Tongue (tissue), 3 donors: ENCODE measurements at places on chromosomes 7 and 10. TPM values are rescaled to one million over a fixed set of nuclear protein-coding genes. Genes with fewer than 3 reads are reported as not detected.

HABP2 gene
- total RNA-seq, result not detected

PTTG1IP2 gene
- not detected for total RNA-seq

TUBAL3 gene
- total RNA-seq, result 0.31 TPM

ZNF804B gene
- total RNA-seq, result not detected

- DNase-seq, result peak; percentile 86
Measured at GRCh38 chr7:102933763-102934162, 21.0 kb downstream of the LRRC17 start.

DNA sequence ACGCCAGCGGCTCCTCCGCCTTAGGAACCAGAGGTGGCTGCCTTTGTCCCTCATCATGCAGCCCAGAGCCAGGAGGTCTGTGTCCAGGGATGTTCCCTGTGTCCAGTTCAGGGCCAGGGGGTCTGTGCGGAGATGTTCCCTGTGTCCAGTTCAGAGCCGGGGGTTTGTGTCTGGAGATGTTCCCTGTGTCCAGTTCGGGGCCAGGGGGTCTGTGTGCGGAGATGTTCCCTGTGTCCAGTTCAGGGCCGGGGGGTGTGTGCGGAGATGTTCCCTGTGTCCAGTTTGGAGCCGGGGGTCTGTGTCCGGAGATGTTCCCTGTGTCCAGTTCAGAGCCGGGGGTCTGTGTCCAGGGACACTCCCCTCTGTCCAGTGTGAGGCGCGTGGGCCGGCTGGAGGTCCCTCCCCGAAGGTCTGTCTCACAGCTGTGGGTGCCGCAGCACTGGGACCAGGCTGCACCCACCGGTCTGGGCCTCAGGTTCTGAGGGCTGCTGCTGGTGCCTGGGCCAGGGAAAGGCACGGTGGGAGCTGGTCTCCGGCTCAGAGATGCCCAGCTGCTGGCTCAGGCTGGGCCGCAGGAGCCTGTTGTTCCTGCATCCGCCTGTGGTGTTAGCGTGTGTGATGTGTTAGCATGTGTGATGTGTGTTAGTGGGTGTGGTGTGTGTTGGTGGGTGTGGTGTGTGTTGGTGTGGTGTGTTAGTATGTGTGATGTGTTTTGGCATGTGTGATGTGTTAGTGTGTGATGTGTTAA, 67.9 kb upstream of the CFAP46 start:
- no peak for DNase-seq

- DNase-seq, result no peak
Measured at GRCh38 chr10:60188548-60188947, 201.1 kb downstream of the ANK3 start.
